GM12864 (cell line): ENCODE measurements at places on chromosomes 7 and 10.

DNA sequence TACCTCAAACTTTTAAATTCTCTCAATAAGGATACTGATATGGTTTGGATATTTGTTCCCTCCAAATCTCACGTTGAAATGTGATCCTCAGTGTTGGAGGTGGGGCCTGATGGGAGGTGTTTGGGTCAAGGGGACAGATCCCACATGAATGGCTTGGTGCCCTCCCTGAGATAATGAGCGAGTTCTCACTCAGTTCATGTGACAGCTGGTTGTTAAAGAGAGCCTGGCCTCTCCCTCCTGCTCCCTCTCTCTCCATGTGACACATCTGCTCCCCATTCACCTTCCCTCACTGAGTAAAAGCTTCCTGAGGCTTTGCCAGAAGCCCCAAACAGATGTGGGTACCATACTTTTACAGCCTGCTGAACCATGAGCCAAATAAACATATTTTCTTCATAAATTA is 19.2 kb downstream of the ABCB4 start:
- no peak for DNase-seq

DNA sequence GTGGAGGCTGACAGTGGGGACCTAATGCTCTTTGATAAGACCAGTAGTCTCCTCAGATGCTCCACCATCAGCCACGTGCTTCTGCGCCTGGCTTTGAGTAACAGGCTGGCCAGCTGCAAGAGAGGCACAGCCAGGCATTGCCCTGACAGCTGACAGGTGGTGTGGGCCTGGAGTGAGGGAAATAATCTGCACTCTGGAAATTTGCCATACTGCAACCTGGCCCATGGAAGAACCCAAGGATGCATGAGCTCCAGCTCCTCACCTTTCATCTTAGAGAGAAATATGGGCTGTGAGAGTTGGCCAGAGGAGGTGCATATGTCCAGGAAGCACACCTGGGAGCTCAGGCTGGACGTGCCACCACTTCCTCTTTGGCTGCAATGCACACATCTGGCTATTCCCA is 118.9 kb downstream of the PLXDC2 start:
- DNase-seq = no peak

DNA sequence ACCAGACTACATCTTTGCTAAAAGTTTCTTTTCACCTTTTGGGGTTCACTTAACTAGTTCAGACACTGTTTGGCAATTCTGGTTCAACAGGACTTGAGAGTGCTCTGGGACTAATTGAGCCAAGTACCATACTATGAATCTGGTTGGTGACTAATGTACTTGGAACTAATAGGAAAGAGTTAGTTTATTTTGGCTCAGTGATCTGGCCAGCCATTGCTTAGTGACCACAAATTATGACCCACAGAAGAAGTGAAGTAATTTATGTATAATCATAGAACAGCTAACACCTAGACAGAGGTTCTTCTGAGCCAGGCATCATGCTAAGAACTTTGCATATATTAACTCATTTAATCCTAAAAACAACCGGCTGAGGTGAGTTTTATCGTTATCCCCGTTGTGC is 126.5 kb upstream of the JCAD start:
- no peak for DNase-seq

GRCh38 chr7:20310963-20311742 is 19.5 kb upstream of the ITGB8 start:
- DNase-seq = no peak

DNA sequence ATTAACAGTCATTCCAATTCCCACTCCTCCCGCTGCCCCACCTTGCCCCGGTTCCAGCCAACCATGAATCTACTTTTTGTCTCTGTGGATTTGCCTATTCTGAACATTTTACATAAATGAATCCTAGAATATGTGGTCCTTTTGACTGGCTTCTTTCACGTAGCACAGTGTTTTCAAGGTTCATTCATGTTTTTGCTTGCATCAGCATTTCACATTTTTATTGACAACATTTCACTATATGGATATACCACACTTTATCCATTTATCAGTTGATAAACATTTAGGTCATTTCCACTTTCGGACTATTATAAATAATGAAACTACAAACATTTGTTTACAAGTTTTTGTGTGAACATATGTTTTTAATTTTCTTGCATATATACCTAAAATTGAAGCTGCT is 182.0 kb downstream of the ZNF248 start:
- DNase-seq = no peak

DNA sequence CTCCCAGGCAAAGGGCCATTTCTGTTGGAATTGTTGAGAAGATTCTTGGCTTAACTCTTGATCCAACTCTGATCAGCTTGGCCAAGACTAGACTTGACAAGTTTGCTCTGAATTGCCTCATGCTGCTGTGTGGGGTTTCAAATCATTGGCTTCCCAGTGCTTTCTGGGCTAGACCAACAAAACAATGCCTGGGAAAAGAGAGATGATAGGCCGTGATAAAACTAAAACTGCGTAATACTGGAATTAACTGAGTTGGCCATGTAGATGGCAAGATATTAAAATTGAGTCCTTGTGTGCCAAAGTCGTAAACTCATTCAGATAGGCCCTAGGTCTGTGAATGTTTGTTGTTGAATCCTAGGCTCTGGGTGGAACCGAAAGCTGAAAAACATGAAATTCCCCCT is 222.6 kb downstream of the MGMT start:
- DNase-seq = no peak

DNA sequence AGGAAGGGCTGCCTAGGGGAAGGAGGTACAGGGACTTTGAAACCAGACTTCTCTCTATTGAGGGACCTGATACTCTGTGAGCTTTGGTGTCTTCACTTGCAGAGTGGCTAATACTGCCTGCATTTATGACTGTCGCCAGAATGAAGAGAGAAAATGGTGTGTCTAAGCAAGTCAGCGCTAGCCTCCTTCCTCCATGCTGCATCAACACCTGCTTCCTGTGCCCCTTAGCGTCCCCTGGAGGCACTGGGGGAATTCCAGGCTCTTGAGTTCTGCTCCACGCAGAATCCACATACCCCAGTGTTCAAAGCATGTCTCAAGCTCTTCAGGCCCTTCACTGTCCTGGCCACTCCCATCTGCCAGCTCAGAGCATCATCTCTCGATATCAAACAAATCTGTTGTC is 140.5 kb downstream of the PKD1L1 start:
- no peak for DNase-seq

DNA sequence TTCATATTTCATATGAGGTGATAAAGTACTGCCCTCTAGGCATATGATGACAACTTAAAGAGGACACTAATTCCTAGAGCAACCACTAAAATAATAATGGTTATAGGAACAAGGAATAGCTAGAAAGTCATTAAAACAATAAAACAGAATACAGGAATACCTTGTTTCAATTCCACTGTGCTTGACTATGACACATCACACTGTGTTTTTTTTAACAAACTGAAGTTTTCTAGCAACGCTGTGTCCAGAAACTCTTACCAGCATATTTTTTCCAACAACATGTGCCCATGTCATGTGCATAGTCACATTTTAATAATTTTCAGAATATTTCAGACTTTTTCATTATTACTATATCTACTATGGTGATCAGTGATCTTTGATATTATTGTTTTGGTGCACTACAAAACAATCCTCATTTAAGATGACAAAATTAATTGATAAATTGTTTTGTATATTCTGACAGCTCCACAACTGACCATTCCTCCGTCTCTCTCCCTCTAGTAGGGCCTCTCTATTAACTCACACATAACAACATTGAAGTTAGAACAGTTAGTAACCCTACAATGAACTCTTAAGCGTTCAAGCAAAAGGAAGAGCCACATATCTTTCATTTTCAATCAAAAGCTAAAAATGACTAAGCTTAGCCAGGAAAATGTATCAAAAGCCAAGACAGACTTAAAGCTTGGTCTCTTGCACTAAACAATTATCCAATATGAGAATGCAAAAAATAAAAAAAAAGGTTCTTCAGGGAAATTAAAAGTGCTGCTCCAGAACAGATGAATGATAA is 85.8 kb downstream of the SNX13 start:
- DNase-seq = no peak

DNA sequence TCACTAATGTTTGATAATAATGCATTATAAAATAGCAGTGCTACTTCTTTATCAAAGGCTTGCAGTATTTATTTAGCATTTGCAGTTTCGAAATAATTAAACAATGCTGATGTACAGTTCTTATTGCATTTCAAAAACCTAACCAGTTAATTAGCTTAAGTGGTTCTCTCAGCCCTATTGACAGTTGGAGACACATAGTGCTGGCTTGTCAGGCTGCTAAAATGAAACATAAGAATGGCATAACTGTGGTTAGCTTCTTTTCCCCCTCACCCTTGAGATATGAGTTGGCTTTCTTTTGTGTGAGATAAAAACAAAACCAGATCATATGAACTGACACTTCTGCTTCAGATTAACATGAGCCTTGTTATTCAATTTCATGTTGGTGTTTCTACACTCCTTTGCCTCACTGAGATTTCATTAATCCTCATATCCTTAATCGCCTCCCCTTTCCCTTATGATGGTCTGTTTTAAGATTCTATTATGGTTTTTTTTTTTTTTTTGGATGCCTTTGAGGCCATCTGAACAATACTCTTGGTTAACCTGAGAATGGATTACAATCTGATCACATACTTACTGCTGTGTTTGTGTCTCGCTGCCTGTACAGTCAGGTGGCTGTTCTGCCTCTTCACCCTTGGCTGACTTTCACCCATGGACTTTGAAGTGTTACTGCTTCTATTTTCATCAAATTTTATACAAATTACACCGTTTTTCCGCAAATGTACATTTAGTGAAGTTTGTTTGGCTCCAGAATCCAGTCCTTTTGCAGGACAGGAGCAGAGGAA is 108.0 kb downstream of the SDK1 start:
- DNase-seq = no peak

DNA sequence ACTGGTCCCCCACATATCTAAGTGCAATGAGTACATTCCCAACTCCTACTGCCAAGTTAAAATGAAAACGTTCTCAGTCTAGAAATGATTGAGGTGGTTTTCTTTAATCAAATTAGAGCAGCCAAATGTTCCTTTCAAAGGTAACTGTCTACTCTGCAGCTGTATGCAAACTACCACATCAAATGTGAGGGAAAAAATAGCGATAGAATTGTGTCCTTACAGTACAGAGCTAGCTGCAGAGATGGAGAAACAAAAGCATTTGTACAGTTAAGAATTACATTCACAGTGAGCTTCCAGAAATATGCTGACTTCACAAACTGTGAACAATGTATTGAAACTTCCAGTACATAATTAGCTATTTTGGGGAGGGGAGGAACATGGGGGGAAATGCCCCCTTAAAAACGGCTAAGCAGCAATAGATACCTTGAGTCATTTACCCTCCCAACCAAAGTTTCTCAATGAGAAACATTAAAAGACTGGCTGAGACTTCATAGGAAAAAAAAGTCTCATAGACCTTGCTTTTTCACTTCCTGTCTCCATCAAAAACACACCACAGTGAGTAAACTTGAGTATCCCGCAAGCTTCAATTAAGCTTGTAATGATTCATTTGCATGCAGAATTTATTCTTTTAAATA is 22.9 kb downstream of the CDK6 start:
- no peak for DNase-seq

DNA sequence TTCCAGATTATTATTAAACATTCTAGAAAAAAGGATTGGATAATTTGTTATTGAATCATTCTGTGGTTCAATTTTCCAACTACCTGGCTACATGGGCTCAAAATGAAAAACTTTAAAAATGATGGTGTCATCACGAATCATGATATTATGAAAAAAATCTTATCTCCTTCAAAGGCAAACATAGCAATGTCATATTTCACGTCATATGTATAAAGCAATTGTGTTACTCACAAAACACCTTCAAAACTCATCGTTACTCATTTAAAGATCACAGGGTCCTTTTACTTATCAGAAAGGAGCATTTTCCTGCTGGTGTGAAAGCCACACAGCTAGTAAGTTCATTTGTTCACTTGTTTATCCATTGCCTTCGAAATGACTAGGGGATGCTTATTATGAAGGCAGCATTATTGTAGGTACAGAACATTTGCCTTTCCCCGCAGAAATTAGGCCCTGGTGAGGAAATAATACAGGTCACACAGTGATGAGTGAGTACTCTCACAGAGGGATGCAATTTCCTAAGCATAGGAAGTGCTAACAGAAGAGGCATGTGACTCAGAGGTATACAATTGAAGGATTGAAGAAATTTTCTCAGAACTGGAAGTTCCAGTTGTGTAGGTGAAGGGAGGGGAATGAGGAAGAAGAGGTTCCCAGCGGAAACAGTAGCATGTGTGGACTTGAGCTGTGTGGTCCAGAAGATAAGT is 478.7 kb downstream of the INHBA start:
- no peak for DNase-seq

DNA sequence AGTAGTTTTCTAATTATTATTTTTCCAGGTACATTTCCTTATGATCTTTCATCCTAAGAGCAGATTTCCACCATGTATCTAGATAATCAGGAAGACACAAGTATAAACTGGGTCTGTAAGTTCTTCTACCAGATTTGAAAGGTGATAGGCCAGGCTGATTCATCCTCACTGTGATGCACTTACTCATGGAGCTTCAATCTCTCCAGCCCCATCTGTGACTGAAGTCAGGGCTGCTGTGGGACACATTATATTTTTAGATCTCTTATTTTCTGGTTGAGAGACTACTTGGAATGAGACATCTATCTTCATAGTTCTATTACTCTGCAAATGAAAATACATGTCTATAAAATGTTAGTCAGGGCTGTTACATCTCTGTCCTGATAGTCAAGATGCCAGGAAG is 85.5 kb upstream of the SLC25A13 start:
- no peak for DNase-seq

DNA sequence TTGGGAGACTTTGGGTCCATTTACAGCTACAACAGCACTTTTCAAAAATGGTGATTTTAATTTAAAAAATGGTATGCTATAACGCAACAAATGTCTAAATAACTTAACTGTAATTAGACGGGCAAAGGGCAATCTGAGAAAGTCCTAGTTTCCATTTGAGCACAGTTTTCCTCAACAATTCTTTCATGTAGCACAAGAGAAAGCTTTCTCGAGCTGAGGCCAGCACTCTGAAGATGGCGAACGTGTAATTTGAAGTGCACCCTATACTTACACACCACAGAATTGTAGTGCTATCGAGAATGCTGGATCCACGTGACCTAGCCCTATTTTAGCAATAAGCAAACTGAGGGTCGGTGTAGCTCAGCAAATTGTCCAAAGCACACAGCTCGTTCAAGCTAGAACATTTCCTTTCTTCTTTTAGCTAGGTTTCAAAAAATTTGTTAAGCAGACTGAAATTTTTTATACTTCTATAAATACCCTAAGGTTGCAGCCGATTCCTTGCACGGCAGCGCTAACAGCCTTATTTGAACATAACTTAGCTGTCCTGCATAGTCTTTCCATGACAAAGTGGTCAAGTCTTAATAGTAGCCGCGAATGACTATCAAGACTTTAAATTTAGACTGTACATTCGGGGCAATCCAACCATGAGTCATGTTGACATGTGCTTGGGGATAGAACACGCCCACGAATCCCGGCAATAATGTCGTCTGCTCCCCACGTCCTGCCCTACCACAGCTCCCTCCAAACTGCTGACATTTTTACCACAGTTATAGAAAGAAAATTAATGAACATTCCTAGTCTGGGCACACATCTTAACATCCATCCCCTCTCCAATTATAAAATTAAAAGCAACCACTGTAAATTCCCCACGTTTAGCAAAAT is 10.0 kb downstream of the KLF6 start:
- no peak for DNase-seq

DNA sequence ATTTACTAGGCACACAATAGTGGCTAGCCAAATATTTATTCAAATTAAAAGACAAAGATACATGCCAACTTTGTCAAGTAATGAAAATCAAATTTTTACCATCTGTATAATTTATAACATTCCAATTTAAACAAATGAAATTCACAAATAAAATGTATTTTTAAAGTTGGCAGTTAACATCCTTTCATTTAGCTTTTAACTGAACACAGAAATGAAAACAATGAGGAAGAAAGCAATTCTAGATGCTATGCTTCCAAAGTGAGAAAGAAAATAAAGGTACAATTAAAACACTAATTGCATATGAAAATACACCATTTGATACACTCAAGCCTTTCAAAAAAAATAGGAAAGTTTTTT is 123.1 kb downstream of the MPP7 start:
- no peak for DNase-seq
